ENCODE measurements at places on chromosomes 5 and 9.

GRCh38 chr5:53359916-53360517 lies 120.4 kb upstream of the FST start:
- no peak for DNase-seq

GRCh38 chr5:178590141-178590923 lies at the start of gene COL23A1:
COL23A1 (minus strand) TSS chr5:178590393.
- peak; percentile 40 for DNase-seq

GRCh38 chr9:34521406-34522045 lies 1.3 kb downstream of the ENHO start:
- no peak for DNase-seq

DNA sequence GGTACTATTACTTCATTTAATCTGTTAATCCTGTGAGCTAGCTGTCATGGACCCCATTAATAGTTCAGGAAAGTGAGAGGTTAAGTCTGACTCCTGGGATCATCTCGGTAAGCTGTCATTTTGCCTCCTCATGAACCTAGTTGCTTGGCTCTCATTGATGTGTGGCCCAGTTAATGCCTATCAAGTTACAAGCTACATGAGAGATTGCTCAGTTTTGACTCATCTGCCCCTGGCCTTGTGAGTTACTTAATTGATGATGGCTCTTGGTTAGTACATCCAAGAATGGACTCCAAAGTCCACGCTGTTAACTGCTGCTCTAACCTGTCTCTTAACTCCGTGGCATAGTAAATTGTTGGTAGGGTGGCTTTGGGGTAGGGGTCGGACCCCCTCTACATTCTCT lies 23.9 kb downstream of the LARP1 start:
- DNase-seq = peak; percentile 75

- DNase-seq = no peak
These were observed 226.0 kb downstream of the MPDZ start for GRCh38 chr9:13053504-13053903.

DNA sequence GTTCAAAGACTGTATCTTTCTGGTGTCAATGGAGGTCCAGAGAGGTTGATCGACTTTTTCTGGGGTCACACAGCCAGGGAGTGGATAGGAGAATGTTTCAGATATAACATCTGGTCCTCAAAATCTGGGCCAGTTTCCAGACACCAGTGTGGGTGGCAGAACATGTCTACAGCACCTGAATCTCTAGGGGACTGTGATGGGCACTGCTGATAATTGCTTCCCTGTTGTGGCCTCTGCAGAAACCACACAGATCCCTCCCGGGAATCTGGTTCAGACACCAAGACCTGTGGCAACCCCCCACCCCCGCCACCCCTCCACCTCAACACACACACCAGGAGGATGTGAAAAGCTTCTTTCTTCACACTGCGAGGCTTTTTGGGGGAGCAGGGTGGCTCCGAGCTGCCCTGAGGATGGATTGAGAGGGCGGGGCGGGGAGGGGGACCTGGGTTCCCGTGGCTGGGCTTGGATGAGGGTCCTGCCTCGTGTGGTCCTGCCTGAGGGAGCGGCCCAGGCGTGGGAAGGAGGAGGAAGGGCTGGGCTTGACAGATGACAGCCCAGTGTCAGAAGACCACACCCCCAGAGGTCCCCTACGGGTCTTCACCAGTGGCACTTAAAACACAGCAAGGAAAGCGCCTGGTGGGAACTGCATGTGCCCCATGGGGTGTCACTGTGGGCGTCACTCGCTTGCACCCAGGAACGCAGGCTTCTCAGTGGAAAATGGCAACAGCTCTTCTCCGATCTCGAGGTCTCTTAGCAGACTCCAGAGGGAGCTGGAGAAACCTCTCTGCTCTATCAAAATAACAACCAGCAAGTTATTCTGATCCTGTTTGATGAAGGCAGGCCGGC lies 55.2 kb downstream of the TRIP13 start:
- no peak for DNase-seq

- DNase-seq = no peak
These were observed 12.3 kb upstream of the QRFP start for GRCh38 chr9:130908878-130909355.

DNA sequence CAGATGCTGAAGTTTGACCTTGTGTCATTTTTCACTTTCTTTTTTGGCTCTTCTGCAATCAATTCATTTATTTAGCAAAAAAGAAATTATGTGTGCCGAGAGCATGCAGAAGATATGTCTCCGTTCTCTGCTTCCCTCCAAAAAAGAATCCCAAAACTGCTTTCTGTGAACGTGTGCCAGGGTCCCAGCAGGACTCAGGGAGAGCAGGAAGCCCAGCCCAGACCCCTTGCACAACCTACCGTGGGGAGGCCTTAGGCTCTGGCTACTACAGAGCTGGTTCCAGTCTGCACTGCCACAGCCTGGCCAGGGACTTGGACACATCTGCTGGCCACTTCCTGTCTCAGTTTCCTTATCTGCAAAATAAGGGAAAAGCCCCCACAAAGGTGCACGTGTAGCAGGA lies 2.4 kb downstream of the FGFR4 start:
- DNase-seq = no peak

DNA sequence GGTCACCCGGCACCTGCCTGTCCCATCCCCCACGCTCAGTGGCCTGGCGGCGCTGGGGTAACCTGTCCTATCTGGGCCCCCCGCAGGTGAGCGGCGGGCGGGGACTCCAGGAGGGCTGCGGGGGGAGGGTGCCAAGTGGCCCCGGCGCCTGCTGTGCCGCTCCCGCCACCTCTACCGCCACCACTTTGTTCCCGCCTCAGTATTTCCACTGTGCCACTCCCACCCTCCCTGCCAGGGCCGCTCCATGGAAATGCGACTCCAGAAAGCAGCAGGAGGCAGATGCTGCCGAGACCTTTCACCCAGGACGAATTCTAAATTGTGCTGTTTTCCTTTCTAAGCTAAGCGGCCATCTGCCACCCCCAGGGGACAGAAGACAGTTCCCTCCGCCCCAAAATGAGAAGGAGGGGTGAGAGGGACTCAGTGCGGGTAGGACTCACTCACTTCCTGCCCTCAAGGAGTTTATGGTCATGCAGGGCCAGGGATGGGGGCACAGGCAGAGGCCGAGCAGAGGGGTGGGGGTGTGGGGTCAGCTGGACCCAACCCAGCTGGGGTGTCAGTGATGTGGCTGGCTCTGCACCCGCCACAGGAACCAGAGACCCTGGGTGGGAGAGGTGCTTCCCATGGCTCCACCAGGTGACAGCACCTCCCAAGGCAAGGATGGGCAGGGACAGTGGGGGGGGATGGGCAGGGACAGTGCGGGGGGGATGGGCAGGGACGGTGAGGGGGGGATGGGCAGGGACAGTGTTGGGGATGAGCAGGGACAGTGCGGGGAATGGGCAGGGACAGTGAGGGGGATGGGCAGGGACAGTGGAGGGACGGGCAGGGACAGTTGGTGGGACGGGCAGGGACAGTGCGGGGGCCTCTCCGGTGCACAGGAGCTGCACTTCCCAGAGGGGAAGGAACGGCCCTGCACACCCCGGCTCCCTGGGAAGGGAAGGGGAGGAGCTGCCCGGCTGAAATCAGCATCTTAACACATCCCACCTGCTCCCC lies 17.8 kb downstream of the NOTCH1 start:
- DNase-seq = no peak

DNA sequence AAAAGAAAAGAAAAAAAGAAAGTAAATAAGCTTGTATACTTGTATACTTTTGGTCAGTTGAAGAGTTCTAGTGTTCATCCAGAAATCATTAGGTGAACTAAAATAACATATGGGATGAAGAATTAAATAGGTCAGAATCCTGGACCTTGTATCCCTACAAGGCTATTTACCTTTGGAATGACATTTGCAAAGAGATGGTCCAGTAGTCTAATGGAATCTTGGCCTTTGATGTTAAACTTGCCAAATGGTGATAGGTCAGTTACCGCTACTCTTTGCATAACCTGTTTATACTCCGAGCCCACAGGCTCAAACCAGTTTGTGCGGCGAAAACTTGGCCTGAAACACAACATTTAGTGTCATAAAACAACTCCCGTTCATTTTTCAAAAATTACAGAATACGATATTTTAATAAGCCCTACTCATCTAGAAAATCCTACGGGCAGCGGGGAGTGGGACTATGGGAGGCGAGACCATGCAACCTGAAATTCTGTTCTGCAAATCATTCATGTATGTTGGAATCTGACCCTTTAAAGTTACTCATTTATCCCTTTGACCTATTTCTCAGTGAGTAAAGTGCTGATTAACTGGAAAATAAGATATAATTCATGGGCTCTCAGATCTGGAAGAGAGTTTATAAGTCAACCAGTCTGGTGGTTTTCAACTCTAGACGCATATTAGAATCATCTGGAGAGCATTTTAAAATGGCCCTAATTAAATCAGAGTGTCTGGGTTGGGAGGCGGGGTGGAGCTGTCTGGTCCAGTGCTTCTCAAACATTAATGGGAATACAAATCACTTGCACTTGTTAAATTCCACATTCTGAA lies 38.6 kb downstream of the DMGDH start:
- DNase-seq = no peak

GRCh38 chr5:51395245-51395644 lies 12.0 kb downstream of the ISL1 start:
- DNase-seq = no peak

DNA sequence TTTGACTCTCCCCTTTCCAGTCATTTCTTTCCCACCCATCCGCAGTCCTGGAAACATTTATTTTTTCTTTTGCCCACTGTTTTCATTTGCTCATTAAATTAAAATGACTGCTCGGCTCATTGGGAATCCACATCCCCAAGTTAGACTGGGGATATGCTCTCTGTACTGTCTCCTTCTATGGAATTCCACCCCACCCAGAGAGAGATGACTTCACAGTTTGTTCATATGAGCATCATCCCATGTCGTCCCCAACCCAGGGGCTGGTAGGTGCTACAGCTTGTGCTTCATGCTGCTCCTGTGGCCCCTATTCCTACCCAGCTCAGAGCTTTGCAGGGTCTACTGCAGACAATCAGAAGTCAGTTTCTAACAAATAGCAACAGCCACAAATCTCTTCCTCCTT lies 16.5 kb upstream of the RARS1 start:
- no peak for DNase-seq

DNA sequence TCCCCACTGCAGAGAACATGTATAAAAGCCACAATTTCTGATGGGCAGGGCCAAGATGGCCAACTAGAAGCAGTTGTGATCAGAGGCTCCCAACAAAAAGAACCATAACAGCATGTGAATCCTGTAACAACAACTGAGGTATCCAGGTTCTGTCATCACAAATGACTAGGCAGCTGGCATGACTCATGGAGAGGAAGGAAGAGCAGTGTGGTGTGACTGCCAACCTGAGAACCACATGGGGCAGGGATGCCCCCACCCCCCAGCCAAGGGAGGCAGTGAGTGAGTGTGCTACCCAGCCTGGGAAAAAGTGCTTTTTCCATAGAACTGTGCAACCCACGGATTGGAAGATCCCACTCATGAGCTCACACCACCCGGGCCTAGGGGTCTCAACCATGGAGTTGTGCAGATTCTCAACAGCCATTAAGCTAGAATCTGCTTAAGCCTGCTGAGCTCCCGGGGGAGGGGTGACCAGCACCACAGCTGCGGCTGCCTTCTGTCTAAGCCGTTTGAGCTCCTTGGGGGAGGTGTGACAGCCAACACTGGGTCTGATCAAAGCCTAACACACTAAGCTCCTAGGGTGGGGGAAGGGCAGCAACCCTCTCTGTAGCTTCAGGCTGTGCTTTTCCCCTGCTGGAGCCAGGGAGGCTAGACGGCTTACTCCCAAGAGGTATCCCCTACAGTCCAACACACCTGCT lies 80.1 kb upstream of the DMAC1 start:
- no peak for DNase-seq

- no peak for DNase-seq
These were observed 8.7 kb upstream of the CYLC2 start for GRCh38 chr9:102986425-102986824.

DNA sequence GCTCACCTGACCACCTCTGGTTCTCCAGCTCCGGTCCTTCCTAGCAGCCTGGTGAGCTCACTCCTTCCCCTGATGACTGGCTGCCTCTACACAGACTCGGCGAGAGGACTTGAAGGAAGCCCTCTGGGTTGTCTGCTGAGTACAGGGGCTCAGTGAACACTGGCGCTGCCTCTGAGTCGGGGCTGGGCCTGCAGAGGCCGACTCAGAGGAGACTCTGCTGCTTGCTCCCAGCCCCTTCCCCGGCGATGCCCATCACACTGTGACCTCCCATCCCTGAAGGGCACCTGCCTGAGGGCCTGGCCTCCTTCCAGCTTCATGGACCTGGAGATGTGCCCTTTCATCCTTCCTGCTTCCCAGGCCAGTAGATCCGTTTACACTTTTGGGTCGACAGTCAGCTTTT lies 22.0 kb downstream of the CRB2 start:
- no peak for DNase-seq

- no peak for DNase-seq
These were observed 53.0 kb upstream of the GRAMD2B start for GRCh38 chr5:126369995-126370731.

All from HTR-8/SVneo (cell line).